Stimulated activated naive CD8-positive, alpha-beta T cell treated with anti-CD3 and anti-CD28 coated beads, Interleukin-15, Interleukin-2, amounts not matched to agents 100 U/mL and 50 U/mL, for 24 hours (primary cell): ENCODE measurements at places on chromosomes 5 and 9.

DNA sequence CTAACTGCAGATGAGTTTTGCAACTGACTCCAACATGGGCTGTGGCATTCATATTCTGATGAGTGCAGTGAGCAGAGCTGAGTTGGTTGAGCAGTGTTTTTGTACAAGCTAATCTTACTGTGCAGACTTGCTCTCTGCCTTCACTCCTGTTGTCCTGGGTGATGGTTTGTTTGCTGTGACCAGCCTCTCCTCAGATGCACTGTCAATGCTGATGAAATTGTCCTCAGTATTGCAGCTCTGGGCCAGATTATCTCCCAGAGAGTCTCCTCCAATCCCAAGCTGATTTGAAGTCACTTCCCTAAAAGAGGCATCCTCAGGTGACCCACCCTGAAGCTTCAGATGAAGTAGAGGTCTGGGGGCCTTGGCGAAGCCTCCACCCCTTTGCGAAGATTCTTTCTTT is 581.8 kb downstream of the ACTL7B start:
- DNase-seq, result no peak

DNA sequence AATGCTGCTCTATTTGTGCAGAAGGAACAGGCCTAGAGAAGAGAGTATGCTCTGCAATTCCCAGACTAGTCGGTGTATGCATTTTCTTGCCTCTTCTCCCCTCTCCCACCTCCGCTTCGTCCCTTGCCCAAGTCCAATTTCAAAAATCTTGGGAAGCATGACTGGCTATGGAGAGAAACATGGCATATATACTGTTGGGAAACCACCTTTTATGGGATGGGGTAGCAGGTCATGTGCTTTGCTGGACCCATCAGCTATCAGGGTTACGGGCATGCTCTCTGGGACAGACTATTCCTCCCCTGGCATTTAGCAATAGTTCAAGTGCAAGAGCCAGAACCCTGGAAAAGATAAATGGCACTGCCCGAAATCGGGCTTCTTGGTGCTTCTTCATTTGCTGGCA is 12.0 kb downstream of the ISL1 start:
- no peak for DNase-seq

DNA sequence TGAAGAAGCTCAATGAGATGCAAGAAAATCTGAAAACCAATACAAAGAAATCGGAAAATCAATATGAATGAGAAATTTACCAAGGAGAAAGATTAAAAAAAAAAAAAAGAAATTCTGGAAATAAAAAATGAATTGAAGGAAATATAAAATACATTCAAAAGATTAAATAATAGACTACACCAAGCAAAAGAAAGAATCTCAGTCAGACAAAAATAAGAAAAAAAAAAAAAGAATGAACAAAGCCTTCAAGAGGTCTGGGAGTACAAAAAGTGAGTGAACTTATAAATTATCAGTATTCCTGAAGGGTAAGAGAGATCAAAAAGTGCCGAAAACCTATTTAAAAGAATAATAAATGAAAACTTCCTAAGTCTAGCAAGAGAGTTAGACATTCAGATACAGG is 14.9 kb downstream of the CPLANE1 start:
- DNase-seq, result no peak

GRCh38 chr9:130905125-130905901 is 8.7 kb upstream of the QRFP start:
- DNase-seq, result no peak

GRCh38 chr5:79809743-79810142 is 120.1 kb downstream of the CMYA5 start:
- DNase-seq, result no peak

- no peak for DNase-seq
Measured at GRCh38 chr5:45741110-45741509, 44.9 kb upstream of the HCN1 start.

GRCh38 chr5:31049461-31049860 is 144.0 kb upstream of the CDH6 start:
- no peak for DNase-seq

GRCh38 chr5:173637340-173637739 is 20.9 kb upstream of the BOD1 start:
- DNase-seq, result no peak

- DNase-seq, result no peak
Measured at GRCh38 chr5:102231693-102232619, 64.1 kb downstream of the SLCO4C1 start.

GRCh38 chr5:57032151-57032551 is 80.2 kb upstream of the MIER3 start:
- DNase-seq, result no peak

DNA sequence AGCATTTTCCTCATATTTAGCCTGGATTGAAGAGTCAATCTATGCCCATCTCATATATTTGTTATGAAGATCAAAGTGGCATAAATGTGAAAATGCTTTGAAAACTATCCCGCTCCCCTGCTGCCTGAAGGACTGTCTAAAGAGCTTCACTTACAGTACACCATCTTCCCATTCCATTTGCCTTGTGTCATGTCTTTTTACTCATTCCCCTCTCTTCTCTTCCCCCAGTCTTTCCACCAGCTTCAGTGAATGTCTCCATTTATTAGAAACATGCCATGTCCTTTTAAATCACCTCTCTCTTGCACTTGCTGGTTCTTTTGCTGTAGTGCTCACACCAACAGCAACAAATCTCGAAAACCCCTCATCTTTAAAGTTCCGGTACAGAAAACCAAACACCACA is 192.7 kb upstream of the SGCD start:
- DNase-seq, result no peak

- no peak for DNase-seq
Measured at GRCh38 chr9:76751001-76751400, 13.2 kb upstream of the PCA3 start.

GRCh38 chr9:33129886-33130881 is 37.0 kb downstream of the B4GALT1 start:
- DNase-seq, result no peak

GRCh38 chr9:123450996-123451395 is 95.0 kb downstream of the CRB2 start:
- DNase-seq, result no peak

DNA sequence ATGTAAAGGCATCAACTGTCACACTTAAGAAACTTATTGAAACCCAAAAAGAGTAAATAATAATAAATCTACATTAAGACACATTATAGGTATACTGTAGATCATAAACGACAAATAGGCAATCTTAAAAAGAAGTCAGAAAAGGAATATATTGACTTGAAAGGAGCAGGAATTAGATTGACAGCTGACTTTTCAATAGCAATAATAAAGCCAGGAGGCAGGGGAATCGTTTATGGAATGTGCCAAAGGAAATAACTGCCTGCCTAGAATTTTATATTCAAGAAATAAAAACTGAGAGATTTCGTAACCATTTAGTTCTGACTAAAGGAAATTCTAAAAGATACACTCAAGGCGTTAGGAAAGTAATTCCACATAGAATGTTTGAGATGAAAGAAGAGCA is 21.7 kb upstream of the ACSL6 start:
- no peak for DNase-seq

DNA sequence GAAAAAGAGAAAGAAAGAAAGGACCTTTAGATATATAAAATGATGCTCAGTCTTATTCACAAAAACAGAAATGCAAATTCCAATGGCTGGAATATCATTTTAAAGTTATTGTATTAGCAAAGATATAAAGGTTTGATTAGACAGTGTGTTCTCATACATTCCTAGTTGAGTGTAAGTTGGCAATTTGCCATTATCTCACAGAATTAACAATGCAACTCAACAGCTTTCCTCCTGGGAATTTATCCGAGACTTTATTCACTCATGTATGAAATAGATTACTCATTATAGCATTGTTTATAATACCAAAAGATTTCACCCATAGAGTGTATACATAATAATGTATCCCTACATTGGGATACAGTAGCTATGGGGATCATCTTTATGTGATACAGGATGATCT is 27.1 kb upstream of the MLLT3 start:
- no peak for DNase-seq

DNA sequence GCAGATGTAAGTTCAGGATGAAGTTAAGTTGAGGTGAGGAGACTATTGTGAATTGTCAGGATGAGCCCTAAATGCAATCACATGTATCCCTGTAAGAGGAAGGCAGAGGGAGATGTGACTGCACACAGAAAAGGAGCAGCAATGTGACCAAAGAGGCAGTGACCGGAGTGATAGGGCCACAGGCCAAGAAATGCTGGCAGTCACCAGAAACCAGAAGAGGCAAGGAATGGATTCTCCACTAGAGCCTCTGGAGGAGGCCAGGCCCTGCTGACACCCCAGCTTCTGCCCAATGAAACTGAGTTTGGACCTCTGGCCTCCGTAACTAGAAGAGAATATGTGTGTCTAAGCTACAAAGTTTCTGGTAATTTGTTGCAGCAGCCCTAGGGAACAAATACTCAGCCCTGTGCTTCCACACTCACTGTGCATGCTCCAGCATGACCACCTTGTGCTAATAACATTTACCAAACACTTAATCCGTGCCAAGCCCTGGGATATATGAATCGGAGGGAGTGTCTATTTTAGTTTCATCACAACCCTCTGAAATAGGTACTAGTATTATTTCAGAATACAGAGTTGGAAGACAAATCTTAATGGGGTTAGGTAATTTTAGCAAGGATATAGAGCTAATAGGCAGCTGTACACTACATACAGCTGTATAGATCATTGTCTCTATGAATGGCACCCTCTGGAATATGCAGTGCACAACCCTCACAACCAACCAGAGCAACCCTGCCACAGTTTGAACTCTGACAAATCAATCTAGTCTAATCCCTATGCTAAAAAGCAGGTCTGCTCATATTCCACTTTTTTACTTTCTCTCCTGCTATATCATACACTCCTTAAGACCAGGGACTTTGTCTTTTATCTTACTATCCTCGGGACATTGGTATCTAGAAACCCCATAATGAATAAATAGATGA is 7.8 kb upstream of the GPX8 start:
- DNase-seq, result no peak

- no peak for DNase-seq
Measured at GRCh38 chr9:104882086-104882485, 45.9 kb downstream of the ABCA1 start.

- DNase-seq, result no peak
Measured at GRCh38 chr5:172059661-172060100, 53.2 kb upstream of the FBXW11 start.

- no peak for DNase-seq
Measured at GRCh38 chr9:137879566-137880150, 2.1 kb downstream of the CACNA1B start.

- DNase-seq, result no peak
Measured at GRCh38 chr9:124782661-124783574, 6.0 kb downstream of the OLFML2A start.

DNA sequence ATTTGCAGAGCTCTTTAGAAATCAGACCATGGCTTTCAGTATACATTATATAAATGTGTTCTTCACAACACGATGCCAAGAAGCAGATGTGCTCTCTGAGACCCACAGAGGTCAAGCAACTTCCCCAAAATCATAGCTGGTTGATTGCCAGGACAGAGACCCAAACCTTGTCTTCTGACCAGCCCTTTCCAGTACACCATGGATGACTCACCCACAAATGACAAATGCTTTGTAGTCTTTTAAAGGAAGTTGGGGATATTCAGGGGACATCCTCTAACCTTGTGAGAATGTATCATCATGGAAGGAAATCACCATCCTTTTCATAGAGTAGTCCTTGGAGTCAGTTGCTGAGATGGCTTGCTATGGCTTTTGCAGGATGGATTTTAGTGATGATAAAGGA is 30.1 kb downstream of the ZNF462 start:
- DNase-seq, result no peak

- peak; percentile 32 for DNase-seq
Measured at GRCh38 chr9:90053027-90053426, 448.2 kb downstream of the GADD45G start.

DNA sequence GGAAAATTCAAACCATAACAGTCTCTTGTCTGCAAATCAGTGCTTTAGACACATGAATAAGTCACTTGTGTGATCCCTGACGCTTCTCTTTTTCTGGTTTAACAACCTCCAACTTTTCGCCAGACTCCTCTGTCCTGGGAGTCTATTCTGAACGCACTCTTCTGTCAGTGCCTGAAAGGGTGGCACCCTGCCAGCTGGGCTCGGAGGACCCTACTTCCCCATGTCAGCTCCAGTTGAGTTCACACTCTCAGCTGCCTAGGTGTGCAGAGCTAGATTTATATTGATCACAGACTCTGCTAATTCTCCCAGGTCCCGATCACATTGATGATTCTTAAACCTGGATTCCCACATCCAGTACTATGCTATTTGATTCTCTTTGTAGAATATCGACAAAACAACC is 649.1 kb downstream of the BNC2 start:
- no peak for DNase-seq

DNA sequence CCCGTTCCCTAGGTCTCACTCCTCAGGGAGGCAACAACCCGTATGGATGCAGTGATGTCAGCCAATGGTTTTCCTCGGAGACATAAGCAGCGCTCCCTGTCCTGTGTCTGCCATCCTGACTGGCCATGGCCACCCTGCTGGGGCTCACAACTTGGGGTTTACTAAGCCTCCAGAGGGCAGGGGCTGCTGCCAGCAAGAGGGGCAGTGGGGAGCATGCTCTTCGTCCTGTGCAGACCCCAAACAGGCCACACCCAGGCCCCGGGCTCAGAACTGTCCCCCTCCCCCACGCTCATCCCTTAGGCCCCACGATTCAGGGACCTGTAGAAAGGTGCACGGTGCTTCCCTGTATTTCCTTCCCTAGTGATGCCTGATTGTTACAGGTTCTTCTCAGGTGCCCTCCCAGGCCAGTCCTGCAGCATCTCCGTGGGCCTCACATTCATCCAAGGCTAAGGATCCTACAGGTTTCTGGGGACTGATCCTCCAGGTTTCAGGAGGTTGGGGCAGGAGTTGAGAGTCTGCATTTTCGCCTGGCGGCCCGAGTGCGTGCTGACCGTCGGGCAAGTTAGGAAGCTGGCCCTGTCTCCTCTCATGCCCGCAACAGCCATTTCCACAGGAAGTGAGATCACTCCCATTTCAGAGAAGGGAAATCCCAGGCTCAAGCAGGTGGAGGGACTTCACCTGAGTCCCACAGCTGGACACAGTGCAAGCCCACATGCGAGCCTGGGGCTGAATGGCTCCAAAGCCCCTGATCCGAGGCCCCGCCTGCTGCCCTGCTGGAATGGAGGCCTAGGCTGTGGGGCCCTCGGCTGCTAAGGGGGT is 217.6 kb downstream of the ROR2 start:
- DNase-seq, result no peak

DNA sequence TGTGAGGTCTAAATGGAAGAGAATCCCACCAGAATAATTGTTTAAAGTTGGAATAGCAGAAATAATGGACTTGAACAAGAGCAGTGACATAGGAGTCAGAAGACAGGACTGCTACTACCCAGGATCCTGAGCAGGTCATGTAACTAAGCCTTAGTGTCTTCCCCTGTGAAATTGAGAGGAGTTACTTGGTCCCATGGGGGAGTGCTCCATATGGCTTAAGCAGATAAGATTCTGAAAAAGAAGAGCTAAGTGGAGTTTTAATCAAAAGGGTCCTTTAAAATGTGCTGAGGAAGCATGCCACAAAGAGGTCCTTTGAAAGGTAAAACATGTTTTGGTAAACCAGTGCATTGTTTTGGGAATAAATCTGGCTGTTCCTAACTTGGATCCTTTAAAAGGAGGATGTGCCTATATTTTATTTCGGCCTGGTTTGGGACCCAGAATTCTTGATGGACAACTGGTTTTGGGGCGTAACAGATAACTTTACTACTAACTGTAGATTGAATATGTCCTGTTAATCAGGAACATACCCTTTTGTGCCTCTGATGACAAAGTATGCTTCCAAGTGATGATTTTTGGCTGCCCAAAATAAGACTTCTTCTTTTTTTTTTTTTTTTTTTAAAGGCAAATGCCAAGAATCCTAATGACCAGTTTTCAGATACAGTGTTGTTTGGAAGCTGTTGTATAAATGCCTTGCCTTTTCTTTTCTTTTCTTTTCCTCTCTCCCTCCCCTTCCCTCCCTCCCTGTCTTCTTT is 5.7 kb downstream of the RCL1 start:
- no peak for DNase-seq
